NCI-H1417 treated with DMSO at 0.1 percent for 48 hours (cell line): ENCODE measurements at places on chromosomes 13 and 19.

GRCh38 chr13:20360041-20360491 lies 127.9 kb upstream of the GJB6 start:
- no peak for DNase-seq

DNA sequence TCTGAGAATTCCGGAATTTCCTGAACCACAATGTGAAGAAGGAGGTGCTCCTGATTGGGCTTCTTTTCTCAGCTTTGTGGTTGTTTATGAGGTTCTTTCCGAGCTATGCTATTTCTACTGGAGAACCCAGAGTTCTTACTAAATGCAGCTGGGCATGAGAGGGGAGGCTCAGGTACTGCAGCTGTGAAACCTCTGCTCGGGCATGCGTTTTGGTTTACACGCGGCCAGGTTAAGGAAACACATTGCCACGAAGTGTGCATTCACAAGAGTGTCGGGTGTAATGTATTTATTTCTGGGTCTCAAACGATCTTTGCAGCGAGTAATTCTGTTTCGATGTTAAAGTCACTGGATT lies 661 bp upstream of the MIR17HG start:
- no peak for DNase-seq

DNA sequence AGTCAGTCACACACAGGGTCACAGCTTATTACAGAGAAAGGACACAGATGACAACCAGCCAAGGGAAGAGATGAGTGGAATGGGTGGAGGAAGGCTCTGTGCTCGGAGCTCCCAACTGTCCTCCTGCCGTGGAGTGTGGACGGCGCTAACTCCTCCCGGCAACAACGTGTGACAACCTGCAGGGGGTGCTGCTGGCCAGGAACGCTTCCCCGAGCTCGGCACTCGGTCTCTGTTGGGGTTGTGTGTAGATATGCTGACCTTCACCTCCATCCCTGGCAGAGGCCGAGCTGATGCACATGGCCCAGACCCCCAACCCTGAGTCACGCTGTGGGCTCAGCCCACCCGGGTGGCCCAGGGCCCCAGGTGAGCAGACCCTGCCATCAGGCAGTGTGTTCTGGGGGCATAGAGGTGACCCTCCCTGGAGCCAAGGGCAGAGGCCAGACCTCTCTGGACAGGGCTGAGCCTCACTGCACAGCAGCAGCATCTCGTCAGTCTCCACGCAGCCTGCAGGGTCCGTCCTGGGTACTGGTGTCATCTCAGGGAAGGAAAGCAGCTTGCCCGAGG lies 14.1 kb downstream of the ZNF444 start:
- no peak for DNase-seq

GRCh38 chr13:109734002-109734785 lies 52.2 kb downstream of the IRS2 start:
- DNase-seq, result no peak

- no peak for DNase-seq
Observed at GRCh38 chr13:111857846-111858560, 208.9 kb upstream of the SOX1 start.

- no peak for DNase-seq
Observed at GRCh38 chr19:41811036-41811435, 14.6 kb downstream of the CEACAM3 start.
